ENCODE measurements at places on chromosomes 5 and 9.

DNA sequence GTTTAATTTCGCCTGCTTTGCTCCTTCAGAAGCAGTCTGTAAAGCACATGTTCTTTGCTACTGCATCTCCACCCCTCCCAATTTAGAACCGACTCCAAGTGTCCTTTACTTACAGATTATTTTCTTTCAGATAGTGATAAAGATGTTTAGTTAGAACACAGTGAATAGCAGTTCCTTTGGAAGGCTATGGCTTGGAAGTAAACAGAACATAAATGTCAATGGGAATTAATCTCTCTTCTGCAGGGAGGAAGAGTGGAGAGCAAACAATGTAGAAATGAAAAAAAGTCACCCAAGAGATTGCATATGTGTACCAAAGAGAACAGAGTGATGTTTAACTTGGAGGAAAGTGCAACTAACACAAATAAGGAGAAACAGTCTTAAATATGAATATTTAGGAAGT lies 4.2 kb upstream of the CARTPT start:
- DNase-seq: no peak

GRCh38 chr9:13823026-13823425 lies 490.9 kb downstream of the NFIB start:
- no peak for DNase-seq

DNA sequence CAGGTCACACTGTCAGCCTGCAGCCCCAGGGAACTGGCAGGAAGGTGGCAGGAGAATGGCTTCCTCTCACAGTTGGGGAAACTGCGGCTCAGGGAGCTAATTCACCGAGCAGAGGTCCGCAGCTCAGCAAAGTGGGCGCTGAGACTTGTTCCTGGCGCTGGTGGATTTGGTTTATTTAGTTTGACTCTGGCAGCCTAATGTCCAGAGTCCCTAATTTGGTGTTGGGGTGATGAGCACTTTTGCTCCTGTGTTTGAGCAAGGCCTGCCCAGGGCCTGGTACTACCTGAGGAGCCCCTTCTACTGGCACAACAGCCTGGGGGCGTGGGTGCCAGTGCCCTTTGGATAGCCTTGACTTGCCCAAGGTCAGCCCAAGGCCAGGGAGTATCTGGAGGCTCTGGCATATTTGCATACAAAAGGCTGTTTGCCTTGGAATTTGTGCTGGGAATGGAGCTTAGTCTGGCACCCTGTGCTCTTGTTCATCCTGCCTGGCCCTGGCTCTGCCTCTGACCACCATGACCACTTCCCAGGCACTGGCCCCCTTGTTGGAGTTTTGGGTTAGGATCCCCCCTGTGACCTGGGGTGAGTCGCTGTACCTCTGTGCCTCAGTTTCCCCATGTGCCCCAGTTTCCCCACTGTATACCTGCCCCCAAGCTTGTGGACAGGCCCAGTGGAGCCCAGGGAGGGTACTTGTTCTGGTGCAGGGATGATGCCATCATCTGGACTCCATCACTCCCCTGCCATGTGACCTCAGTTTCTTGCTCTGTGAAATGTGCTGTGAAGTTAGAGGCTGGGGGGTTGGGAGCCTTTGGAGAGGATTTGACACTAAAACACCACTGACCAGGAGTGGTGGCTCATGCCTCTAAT lies 1.4 kb downstream of the SUSD3 start:
- no peak for DNase-seq

GRCh38 chr5:137631453-137631852 lies 104.4 kb downstream of the KLHL3 start:
- DNase-seq: no peak

DNA sequence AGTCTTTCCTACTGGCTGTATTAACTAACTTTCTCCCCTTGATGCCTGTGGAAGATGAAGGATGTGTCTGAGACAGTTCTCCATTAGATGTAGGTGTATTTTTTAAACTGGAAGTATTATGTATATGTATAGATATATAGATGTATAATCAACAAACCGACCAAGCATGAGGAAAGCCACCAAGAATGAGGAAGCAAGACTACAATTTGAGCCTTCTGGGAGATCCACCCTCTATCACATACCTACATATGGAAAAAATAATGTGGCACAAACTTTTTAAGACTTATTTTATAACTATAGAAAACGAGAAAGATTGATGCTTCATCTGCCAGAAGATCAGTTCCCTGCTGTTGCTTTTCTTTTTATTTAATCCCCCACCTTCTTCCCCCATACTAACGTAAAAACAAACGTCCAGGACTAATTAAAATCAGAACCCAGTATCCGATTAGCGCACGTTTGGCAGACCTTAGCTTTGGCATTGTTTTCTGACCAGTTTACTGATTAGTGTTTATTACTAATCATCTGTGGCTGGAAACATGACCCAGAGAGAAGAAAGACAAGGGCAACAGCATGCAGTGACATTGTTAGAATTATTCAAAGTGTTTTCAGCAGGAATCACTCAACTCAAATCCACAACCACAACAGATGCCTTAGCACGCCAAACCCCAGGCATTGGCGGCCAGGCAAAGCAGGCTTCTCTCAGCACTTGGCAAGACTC lies 490.2 kb downstream of the EBF1 start:
- DNase-seq: no peak

DNA sequence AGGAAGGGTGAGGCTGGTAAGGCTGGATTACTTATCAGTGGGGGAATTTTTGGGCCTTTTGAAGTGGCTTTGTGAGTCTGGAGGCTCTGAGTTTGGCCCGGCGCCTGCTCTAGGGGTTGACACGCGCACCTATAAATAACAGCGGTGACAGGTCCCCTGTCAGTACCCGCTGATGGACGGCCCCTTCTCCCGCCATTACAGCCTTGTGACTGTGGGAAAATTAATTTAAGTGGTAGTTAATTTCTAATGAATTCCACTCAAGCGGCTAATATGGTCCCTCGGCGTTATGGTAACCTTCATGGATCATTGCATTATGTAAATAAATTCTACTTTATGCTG lies 16.5 kb downstream of the MRPL36 start:
- DNase-seq: no peak

GRCh38 chr9:105901514-105902109 lies 207.3 kb downstream of the TMEM38B start:
- DNase-seq: peak; percentile 5

DNA sequence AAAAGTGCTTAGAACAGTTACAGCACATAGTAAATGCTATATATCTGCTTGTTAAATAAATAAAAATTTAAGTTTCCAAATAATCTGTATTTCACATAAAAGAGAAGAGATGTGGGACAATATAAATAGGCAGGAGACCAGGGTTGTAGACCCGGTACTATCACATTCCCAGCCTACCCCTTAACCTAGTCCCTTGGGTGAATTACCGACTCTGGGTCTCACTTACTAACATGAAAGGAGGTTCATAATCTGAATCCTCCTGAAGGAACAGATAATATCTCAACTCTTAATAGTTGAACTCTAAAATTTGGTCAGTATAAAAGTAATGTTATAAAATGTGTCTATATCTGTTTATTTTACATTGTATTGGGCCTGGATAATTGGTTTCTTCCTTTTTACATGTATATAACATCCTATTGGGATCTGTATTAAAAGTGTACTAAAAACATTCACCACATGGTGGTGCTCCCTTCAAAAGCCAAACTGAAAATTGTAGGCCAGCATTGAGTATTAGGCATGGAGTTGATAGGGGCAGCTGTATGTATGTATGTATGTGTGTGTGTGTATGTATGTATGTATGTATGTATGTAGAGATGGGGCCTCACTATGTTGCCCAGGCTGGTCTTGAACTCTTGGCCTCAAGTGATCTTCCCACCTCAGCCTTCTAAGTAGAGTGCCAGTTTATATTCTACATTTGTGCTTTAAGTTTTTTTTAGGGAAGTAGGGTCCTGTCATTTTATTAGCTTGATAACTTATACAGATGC lies 64.2 kb upstream of the ABL1 start:
- peak; percentile 85 for DNase-seq

- DNase-seq: peak; percentile 52
These were observed 988 bp downstream of the OXCT1 start for GRCh38 chr5:41869151-41869723.

DNA sequence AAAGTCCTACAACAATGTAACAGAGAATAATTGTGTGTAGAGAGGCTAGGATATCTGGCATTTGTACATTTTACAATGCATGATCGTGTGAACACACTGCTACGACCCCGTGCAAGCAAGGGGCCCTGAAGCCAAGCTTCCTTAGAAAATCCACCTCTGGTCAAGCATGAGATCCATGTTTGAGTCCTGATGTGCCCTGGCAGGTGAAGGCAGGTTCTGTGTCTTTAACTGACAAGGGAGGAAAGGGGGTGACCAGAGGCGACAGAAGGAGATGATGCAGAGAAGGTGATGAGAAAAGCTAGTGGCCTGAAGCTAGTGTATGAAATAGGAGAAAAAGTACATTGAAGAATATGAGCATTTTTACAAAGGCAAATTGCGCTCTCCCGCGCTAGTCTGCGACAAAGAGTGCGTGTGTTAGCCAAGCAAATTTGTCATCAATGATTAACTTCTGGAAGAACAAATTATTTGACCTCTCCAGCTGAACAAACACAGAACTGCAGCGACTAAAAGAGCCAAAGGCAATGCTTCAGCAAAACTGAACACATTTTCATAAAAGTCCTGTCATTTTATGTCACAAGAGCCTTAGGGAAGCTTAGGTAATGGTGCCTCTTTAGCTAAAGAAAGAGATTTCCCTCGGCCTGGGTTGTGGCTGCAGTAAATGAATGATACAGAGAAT lies 101.7 kb upstream of the DAPK1 start:
- no peak for DNase-seq

DNA sequence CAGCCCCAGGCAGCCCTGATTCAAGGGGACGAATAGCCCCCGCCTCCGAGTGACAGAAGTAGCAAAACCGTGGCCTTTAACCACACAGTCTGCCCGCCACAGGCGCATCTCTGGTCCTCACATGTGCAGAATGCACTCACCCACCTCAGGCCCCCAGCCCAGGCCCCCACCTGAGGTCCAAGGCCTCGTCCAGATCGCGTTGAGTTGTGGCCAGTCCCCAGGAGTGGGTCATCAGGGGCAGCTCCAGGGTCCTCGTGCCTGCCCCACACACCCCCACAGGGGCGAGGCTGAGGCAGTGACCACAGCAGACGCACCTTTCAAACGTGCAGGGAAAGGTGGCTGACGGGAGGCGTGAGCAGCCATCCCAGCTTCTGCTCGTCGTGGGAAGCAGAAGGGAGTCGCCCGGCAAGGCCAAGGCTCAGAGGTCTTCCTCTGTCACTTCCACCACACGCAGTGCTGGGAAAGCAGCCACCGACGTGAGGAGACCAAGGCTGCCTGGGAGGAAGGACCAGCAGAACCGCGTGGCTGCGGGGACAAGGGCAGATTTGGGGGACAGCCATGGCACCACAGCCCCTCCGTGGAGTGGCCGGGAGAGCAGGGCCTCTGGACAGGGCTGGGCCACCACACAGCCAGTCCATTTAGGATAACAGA lies 77.8 kb upstream of the OTULINL start:
- no peak for DNase-seq

GRCh38 chr5:37568893-37569292 lies 189.8 kb downstream of the WDR70 start:
- no peak for DNase-seq

GRCh38 chr9:91122755-91123154 lies 239.0 kb downstream of the AUH start:
- DNase-seq: no peak
